ENCODE measurements at places on chromosomes 7 and 10.

DNA sequence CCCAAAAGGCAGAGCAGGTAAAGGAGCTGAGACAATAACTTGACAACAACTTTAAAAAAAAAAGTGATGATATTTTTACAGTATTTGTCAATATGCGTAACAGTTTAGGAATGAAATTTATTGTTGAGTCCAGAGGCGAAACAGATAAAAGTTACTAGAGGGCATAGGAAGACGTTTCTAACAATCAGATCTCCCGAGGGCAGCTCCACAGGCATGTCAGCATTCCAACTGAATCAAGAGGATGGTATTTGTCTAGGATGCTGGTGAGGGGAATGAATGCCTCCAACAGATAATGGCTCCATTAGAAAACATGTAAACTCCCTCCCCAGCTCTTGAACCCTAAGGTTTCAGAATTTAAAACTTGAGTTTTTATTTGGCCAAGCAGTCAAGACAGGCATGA, 733.9 kb upstream of the SORCS1 start:
- DNase-seq: no peak

- DNase-seq: no peak
These were observed 50.6 kb downstream of the NPY start for GRCh38 chr7:24334627-24335026.

DNA sequence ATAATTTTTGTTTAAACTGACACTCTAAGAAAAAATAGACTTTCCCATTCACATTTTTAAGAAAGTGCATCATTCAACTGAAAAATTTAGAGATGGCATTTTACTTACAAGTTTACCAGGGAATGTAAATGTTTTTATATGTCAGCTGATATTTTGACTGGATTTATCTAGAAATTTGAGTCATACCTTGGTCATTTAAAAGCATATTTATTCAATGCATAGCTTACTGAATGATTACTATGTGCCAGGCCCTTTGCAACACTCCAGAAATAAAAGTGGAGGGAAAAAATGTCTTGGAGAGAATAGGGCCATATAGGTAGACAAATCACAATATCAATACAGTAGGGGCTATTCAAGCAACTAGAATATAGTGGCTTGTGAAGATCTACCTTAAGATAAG, 98.4 kb upstream of the FAM3C start:
- no peak for DNase-seq

DNA sequence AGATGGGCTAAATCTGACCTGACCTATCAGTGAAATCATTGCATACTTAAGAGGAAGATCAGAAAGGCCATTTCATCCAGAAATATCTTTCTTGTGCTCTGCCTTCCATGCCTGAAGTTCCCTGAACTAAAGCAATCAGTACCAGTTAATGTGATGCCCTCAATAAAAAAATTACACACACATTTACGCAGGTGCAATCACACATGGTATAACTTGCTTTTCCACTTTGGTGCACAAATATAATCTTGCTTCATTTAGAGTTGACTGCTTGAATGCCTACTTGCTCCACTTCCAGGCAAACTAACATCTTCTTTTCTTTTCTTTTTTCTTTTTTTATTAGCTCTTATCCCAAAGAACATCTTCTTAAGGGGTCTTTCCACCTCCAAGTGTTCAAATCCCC, 58.3 kb upstream of the KIF5B start:
- no peak for DNase-seq

- DNase-seq: peak; percentile 74
These were observed 12.3 kb downstream of the KLF14 start for GRCh38 chr7:130721486-130722277.

DNA sequence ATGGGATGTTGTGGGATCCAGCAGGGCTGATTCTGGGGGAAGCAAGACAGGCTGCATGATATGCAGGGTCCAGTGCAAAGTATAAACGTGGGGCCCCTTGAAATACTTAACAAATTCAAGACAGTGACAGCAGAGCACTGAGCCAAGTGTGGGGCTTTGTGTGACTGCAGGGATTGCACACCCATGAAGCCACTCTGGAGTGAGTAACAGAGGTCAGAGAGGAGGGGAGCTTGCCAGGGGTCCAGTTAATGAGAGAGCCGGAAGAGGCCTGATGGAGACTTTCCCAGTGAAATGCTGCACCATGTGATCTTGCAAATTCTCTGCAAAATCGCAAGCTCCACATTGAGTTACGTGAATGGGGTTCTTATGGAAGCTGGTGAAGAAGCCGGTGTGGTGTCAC, 5.6 kb downstream of the NPVF start:
- no peak for DNase-seq

DNA sequence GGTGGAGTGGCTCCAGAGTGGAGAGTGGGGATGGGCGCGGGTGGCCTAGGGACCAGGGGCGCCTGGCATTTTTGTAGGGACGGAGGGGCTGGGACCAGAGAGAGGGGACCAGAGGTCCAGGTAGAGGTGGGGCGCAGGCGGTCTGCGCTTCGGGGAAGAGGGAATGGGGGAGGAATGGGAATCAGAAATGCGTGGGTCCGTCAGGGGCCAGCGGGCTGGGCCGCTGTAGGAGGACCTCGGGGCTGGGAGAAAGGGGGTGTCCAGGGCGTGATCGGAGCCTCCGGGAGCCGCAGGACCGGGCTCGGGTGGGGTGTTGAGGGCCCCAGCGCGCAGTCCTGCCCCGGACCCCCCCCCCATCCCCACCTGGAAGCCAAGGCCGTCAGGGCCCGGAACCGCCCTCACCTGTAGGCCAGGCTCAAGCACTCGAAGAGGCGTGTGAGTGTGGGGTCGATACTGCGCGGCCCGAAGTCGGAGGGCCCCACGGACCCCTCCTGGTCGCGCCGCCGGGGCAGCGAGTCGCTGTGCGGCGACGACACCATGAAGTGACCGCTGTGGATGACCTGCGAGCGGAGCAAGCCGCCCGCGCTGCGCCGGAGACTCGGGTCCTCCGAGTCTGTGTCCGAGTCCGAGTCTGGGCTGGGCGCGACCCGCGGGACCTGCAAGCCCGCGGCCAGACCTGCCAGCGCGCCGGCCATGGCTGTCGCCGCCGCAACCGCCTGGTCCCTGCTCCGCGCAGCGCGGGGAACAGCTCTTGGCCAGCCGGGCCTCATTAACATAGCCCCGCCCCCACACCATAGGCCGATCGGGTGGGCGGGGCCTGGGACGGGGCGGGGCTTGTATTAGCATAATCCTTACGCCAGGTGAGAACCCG, at the start of gene MLXIPL:
Gene MLXIPL, minus strand, starts transcription at position 725 of the 871 bp plus-strand sequence. Its CDS starts 30 bp downstream, at position 695.
- peak; percentile 51 for DNase-seq

DNA sequence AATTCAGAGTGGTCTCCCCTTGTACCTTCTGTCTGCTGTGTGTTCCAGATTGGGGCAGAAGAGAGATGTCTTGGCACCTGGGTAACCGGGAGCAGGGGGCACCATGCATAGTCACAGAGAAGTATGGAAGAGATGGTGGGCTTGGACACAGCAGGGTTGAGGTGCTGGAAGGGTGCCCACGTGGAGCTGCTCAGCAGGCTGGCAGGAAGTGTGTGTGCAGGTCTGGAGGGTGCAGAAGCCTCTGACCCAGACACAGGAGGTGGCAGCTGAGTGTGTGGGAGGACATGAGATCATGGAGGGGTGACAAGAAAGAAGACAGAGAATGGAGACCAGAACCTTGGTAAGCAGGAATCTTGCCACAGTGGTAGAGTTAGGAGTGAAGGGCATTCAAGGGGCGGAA, 42.3 kb upstream of the DUSP5 start:
- no peak for DNase-seq

GRCh38 chr7:80272560-80273239, 138.1 kb downstream of the GNAI1 start:
- DNase-seq: no peak

GRCh38 chr7:130135208-130136205, 65.2 kb downstream of the KLHDC10 start:
- DNase-seq: peak; percentile 48

DNA sequence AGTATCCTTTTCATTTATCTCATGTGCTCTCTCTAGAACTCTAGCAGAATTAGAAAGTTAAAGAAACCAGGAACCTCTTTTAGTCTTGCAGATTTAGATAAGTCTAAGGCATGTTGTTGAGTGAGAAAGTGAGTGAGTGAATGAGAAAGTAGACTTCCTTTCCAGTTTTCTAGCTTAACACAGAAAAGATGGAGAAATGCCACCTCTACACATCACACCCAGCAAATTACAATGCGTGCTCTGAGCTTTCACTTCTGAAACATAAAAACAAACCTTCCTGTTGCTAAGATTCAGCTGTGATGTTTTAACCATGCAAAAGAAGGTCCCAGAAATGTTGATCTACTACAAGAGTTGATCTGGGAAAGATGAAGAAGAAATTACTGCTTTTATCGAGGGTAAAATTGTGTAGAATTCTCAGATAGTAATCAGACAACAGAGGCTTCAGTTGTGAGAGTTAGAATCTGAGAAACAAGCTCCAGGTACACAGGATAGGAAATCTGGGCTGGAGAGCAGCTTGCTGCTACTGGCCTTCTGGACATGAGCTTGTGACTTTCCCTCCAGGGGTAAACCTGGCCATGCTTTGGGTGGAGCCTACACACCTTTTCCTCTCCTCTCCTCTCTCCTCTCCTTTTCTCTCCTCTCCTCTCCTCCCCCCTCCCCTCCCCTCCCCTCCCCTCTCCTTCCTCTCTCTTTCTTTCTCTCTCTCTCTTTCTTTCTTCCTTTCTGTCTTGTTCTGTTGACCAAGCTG, 4.6 kb downstream of the CYP3A5 start:
- no peak for DNase-seq

- DNase-seq: no peak
These were observed 30.7 kb downstream of the ERCC6 start for GRCh38 chr10:49508249-49508648.

GRCh38 chr10:43120929-43121314, 17.3 kb upstream of the CSGALNACT2 start:
- DNase-seq: no peak

GRCh38 chr7:124029396-124030188, 3.3 kb downstream of the TMEM229A start:
- no peak for DNase-seq

GRCh38 chr10:1400101-1401070, 336.9 kb downstream of the ADARB2 start:
- no peak for DNase-seq

DNA sequence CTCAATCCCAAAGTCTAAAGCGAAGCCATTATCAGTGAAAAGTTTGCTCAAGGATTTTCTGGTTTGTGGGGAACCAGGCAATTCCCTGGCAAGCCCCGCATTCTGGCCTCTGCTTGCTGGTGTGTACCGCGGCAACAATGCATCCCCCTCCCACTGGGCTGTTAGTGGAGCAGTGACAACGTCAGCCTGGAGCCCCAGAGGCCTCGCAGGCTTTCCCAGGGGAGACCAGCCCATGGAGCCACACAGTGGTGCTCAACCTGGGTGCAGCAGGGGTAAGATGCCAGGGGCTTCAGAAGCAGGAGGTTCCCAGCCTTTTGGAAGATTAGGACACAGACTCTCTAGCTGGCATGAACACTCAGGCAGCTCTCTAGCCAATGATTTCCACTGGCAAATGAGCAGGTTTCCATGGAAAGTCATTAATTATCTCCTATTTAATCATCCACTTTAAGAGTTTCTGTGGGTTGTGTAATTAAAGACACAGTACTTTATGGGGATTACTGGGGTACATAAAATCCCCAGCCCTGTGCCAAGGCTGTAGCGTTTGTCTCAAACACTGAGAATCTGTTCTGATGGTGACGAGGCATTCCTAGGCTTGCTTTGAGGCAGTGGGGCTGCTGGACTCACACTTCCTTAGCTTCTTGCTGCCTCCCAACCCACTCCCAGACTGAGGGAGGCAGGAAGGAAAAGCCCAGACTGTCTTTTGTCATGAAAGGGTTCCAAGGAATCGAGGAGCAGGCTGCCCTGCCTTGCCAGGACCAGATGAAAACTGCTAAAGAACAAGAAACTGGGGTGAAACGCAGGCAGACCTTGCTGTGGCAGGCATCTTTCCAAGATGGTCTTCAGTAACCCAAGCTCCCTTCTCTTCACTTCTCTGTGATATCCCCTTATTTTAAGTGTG, 411.9 kb upstream of the SHH start:
- no peak for DNase-seq

DNA sequence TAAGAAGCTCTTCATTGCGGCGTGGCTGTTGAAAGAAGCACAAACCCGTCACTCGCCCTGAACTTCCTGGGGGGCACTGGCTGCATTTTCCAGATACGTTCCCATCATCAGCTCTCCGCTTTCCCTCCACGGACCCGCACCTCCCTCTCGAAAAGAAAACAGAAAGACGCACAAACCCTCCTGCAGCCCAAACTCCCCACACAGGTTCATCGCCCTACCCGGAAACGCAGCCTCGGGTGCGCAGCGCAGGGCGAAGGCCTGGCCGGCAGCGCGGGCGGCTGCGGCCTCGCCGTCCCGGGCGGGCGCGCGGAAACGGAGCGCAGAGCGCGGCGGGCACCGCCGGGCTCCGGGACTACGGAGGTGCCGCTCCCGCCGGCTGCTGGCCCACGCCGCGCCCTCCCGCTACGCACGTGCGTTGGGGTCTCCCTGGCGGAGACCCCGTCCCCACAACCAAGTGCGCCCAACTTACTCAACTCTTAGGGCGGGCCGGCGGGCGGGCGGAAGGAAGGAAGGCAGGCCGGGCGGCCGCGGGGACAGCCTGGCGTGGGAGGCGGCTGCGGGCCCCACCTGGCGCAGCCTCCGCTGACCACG, 822 bp downstream of the ZNF800 start:
- no peak for DNase-seq

- DNase-seq: no peak
These were observed 129.8 kb upstream of the PPP1R3A start for GRCh38 chr7:114048386-114049235.

DNA sequence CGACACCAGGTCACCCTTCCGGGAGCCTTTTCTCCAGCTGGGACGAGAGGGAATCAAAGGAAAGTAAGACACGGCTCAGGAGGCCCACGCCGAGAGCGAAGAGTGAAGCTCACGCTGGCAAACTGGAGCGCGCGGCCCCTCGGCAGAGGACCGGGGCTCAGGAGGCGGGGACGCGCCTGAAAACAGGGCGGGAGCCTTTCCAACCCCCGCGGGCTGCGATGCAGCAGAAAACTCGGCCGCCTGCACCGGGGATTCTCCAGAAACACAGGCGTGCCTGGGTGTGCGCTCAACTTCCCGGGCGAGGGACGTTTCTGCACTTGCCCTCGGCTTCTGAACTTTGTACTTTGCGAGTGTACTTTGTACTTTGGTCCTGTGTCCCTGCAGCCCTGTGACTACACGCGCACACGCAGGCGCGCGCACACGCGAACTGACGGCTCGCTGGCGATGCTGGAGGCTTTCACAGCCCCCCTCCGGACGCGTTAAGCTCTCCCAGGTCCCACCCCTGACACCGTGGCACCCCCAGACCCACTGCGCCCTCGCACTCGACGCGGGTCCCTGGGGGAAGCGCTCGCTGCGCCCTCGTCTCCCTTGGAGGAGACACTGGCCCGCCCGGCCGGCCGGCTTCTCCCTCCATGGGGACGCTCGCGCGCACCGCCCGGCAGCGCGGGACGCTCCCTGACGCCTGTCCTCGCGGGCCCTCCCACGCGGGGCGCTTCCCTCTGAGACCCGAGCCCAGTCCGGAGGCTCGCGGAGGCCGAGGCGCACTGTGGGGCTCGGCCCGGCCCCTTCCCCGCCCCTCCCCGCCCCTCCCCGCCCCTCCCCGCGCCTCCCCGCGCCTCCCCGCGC, 588 bp upstream of the PAOX start:
- peak; percentile 76 for DNase-seq

- DNase-seq: no peak
These were observed 85.5 kb downstream of the WIPF3 start for GRCh38 chr7:29891766-29892165.

GRCh38 chr10:99344715-99345114, 15.6 kb downstream of the CNNM1 start:
- no peak for DNase-seq

- DNase-seq: no peak
These were observed 38.8 kb downstream of the AKR1B15 start for GRCh38 chr7:134587750-134588149.

Measured in dorsolateral prefrontal cortex (tissue), 122 donors.